ENCODE measurements at places on chromosomes 5 and 9.

GRCh38 chr9:128846680-128847030 lies 17.1 kb upstream of the SPOUT1 start:
- DNase-seq: no peak

DNA sequence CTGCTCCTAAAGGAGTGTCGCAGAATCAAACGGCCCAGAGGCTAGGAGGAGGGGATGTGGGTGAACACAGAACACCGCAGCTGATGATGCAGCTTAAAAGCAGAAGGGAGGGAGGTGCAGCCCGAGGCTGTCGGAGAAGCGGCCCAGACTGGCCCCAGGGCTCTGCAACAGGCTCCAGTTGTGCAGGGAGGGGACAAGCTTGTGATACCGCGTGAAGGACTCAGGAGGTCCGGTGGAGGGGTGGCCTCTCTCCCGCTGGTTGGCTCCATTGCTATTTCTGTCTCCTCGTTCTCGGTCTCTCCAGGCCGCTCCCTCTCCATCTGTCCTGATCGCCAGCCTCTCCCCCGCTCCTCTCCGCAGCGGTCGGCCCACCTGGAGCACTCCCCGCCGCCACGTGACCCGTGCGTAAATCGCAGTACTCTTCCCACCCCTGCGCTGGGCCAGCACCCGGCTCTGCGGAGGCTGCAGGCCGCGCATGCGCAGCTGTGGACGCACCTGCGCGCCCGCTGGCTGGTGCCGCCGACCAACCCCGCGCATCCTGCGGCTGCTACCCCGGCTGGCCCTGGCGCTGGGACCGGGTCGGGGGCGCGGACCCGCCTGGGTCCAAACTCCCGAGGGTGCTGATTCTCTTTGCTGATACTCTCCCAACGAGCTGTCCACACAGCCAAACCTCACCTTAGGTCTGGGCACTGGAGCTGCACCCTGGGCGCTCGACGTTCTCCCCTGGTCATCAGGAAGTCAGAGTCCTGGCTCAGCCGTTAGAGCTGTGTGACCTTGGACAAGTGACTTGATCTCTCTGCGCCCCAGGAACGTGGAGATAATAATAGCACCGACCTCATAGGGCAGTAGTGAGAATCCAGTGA lies 3.7 kb upstream of the STXBP1 start:
- DNase-seq: peak; percentile 70

DNA sequence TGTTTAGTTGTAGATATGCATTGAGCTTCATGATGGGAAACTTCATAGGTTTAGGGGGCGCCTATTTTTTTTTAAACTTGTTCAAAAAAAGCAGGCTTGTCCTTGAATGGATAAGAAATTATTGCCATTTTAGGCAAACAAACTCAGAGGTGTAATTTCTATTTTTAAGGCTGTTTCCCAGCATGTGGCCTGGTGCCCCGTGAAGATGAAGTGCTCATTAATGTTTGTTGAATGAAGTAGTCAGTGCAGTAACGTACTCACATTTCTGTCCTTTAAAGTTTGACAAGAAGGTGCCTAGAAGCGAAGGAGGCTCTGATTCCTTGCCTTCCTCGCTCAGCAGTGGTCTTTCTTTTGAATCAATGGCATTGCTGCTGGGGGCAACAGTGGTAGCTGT lies 54.3 kb downstream of the ZNF618 start:
- DNase-seq: no peak

GRCh38 chr5:137315534-137316345 lies 183.4 kb downstream of the SPOCK1 start:
- no peak for DNase-seq

DNA sequence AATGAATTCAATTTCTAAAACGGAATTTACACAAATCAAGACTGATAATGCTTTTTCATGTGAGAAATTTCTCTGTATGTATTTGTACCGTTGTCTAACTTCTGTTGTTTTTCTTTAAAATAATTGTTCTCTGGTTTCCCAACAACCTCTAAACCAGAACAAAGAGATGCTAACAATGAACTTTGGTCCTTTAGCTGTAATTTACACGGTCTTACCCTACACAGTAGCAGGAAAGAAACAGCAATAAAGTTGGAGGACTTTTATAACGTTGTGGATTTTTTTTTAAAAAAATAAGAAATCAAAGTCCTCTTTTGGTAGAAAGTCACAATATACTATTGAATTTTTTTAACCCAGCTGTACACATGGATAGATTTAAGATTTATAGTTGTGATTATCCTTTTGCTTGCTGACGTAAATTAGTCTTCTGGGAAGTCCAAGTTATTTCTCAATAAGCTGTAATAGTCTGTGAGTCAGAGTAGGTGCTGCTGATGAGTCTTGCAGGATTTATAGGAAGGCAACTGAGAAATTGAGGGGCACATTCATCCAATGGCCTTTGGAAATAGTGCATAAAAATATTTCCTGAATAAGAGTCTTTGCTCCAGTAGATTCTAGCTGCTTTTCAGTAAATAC lies 76.8 kb upstream of the PCSK1 start:
- DNase-seq: no peak

- DNase-seq: no peak
Observed at GRCh38 chr5:146440870-146441495, 6.2 kb upstream of the TCERG1 start.

DNA sequence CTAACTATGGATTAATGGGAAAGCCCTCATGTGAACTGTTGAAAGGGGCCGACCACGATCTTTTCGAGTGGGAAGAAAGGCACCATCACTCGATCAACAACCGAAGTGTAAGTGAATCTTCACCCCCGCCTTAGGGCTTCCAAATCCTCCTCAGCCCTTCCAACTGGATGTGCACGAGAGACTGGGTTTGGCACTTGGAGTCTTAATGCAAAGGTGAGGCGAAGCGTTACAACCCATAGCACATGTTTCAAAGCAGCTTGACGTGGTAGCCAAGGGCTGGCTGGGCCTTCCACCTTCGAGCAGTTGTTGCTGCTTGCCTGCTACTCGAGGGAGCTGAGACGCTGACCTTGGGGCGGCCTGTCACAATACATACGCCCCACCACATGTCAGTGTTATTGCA lies 5.7 kb upstream of the LCN9 start:
- DNase-seq: no peak

- no peak for DNase-seq
Observed at GRCh38 chr9:89657295-89657694, 52.5 kb downstream of the GADD45G start.

DNA sequence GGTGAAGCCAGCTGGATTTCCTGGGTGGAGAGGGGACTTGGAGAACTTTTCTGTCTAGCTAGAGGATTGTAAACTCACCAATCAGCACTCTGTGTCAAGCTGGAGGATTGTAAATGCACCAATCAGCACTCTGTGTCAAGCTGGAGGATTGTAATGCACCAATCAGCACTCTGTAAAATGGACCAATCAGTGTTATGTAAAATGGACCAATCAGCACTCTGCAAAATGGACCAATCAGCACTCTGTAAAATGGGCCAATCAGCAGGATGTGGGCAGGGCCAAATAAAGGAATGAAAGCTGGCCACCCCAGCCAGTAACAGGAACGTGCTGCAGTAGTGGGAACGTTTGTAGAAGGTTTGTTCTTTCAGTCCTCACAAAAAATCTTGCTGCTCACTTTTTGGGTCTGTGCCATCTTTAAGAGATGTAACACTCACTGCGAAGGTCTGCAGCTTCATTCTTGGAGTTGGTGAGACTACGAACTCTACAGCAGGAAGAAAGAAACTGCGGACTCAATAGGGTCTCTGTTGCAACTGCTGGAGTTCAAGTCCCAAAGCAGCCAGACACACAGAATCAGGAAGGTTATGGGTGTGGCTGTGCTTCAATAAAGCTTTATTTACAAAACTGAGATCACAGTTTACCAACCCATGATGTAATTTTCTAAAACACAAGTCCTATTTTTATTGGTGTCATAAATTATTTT lies 145.7 kb upstream of the ERCC6L2 start:
- DNase-seq: no peak
